Neuronal stem cell (in vitro differentiated cells): ENCODE measurements at places on chromosomes 13 and 19.

DNA sequence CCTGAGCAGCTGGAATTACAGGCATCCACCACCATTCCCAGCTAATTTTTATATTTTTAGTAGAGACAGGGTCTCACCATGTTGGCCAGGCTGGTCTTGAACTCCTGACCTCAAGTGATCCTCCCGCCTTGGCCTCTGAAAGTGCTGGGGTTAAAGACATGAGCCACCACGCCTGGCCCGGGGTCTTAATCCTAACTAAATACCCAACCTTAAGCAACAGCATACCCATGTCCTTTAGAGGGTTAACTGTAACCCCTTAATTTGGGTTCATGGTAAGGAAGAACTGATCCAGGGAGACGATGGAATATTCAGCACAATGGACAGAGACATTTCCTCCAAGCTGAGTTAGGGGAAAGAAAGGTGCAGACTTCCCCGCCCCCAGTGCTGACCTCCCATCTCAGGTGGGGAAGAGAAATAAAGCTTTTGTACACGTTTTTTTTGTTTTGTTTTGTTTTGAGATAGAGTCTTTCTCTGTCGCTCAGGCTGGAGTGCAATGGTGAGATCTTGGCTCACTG, 8.7 kb upstream of the GALP start:
- DNase-seq: peak; percentile 42

GRCh38 chr19:55071913-55072312, 3.8 kb upstream of the EPS8L1 start:
- no peak for DNase-seq

DNA sequence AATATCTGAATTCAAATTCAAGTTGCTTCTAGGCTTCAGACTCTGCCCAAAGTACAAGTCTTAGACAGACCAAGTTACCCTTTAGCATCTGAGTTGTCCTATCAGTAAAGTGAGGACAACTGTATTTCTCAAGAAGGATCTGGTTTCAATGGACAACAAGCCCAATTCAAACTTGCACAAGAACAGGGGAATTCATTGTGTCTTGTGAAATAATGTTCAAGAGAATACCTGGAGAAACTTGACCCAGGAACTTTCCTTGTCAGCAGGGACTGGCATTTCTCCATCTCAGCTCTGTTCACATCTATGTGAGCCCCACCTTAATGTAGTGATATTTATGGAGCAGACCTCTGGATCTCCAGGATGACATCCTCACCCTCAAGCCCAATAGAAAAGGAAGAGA, 894.9 kb upstream of the SLC10A2 start:
- no peak for DNase-seq

GRCh38 chr19:5934774-5935472, 20.9 kb downstream of the CAPS start:
- no peak for DNase-seq

- DNase-seq: no peak
Measured at GRCh38 chr13:59301174-59301567, 862.6 kb downstream of the DIAPH3 start.

- no peak for DNase-seq
Measured at GRCh38 chr13:73991884-73992283, 142.3 kb downstream of the KLF12 start.

- DNase-seq: no peak
Measured at GRCh38 chr19:11587975-11588631, 9.2 kb upstream of the ZNF627 start.

- DNase-seq: no peak
Measured at GRCh38 chr19:2523630-2524311, 47.8 kb downstream of the GADD45B start.

- DNase-seq: no peak
Measured at GRCh38 chr13:95137096-95137495, 164.2 kb downstream of the ABCC4 start.

DNA sequence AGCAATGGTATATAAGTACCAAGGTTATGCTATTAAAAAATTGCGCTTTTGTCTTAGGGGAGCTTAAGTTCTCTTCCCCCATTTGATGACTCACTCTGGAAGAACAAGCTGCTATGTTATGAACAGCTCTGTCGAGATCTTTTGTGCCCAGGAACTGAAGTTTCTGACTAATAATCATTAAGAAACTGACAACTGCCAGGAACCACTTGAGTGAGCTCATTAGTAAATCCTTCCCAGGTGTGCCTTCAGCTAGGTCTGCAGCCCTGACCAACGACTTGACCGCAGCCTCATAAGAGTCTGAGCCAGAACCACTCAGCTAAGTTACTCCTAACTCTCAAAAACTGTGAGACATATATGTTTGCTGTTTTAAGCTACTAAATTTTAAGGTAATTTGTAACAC, 147.8 kb downstream of the SLITRK6 start:
- no peak for DNase-seq

DNA sequence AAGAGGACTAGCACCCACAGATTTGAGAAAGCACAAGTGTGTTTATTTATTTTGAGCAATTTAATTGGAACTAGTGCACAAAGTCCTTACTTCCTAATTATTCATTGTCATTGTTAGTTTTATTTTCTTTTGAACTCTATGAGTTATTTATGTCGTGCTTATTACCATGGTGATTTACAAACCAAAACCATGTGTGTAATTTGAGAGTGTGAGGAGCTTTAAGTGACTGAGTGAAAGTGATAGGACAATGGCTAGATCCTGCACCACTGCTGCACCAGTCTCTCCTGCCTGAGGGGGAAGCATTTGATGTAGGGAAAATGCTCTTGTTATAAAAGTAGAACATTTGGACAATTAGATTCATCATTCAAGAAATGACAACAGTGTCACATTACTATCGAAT, 172.3 kb upstream of the KLF12 start:
- DNase-seq: no peak

- no peak for DNase-seq
Measured at GRCh38 chr13:80524447-80525215, 183.7 kb upstream of the SPRY2 start.

- no peak for DNase-seq
Measured at GRCh38 chr13:95708811-95709500, 32.0 kb downstream of the DNAJC3 start.

GRCh38 chr13:114263578-114263977, 17.8 kb upstream of the UPF3A start:
- no peak for DNase-seq

DNA sequence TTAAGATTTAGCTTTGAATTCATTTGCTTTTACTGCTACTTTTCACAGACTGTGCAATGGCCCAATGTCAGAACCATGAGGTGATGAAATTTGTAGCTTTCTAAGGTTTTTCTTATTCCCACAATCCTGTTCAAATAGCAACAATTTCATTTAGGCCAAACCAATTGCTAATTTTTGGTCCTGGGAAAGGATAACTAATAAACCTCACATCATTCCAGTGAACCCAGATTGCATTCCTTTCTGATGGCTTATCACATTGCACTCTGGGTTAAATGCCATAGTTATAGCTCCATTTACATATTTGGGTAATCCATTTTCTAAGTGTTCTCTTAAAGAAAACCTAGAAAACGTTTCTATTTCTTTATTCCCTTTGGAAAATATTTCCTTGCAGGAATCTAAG, 22.9 kb upstream of the POMP start:
- DNase-seq: no peak

- DNase-seq: no peak
Measured at GRCh38 chr19:7657131-7657751, 11.6 kb upstream of the RETN start.

- no peak for DNase-seq
Measured at GRCh38 chr19:34598217-34599155, 78.5 kb downstream of the SCGB2B2 start.

GRCh38 chr19:16315825-16316505, 8.7 kb upstream of the KLF2 start:
- DNase-seq: no peak

GRCh38 chr13:52599848-52600603, 42.2 kb upstream of the HNRNPA1L2 start:
- no peak for DNase-seq

GRCh38 chr13:96403241-96403640, 313.3 kb downstream of the HS6ST3 start:
- DNase-seq: no peak

DNA sequence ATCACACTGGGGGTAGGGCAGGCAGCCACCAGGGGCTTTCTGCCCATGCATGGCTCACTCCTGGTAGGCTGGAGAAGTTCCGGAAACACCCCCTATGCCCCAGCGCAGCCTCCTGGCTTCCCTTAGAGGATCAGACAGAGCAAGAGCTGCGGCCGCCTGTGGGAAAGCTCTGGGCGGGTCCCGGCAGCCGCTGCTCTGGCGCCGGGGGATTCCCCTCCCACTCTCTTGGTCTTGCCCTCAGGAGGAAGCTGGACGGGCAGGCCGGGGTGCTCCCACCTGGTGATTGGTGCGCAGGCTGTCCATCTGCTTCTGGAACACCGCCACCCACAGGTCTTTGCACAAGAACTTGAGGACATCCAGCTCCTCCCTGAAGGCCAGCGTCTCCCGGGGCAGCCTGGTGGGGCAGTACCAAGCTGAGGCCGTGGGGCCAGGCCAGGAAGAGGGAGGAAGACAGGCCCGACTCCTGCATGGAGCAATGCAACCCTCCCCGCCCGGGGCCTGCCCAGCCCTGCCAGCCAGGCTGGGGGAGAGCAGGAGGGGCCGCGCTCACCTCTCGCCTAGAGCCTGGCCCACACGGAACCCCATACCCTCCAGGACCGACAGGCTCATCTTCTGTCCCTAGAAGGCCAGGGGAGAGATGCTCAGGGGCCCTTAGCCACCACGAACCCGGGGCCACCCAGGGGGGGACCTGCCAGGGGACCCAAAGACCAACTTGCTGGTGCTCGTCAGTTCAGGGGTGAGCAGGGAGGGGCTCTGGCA, 4.0 kb upstream of the NKPD1 start:
- no peak for DNase-seq
